ENCODE measurements at places on chromosomes 2 and 18.

DNA sequence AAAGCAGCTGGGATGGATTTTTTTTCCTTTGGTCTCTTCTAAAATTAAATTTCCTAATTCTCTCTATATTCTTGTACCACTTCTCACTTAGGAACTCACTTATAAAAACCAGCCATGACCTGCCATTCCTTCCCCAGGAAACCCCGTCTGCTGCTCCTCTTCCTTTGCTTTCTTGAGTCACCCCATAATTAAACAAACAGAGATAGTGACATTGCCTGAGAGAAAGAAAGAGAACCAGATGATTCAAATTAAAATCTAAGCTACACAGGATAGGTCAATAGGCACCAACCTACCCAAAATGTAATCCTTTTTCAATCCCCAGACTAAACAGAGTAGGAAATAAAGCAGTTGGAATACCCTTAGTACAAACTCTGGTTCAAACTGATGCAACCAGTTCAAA is 9.7 kb downstream of the STK39 start:
- DNase-seq, result no peak

- DNase-seq, result peak; percentile 31
These were observed 37.6 kb upstream of the SPAG16 start for GRCh38 chr2:213246497-213247281.

DNA sequence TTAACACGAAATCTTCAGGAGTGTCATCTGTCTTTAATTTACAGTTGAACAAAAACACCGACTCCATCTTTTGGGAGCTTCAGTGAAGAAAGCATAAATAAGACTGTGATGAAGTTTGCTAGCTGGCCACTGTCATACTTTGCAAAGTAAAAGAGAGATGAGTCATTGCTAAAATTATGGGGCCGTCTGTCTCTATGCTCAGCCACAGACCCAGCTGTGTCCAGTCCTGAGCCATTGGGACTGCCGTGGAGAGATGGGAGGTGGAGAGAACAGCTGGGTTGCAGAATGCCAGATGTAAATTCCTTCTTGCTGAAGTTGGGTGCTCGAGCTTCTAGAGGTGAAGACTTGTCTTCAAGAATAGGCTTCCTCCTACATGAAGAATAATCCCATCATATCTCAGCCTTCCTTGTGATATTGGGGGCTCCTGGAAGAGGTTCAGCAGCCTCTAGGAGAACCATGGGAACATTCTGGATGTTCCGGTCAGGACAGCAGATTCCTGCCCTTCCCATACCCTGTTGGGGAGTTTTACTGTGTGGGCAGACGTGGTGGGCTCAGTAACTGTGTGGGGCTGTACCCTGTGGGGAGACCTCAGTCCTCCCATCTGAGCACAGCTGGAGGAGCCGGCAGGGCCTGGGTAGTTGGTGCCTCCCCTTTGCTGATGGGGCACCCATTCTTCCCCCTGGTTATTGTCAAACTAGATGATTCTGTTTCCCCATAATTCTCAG is 71.1 kb downstream of the LDLRAD4 start:
- no peak for DNase-seq

- DNase-seq, result no peak
These were observed 81.9 kb upstream of the MBOAT2 start for GRCh38 chr2:9085353-9085752.

DNA sequence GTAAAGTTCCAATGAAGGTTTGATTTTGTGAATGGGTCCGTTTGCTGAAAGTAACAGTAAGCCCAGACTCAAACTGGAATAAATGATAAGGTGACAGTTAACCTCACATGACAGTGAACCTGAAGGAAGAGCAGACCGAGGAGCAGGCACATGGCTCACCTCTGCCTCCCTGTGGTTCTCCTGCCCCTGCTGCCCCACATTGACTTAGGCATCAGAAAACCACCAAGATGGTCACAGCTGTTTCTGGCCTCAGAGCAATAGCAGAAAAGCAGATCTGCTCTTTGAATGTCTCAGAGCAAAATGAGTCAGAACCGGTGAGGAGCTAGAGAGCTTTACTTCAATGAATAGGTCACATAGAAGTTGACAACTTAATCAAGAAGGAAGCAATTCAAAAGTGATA is 487.6 kb downstream of the METTL4 start:
- peak; percentile 9 for DNase-seq

Data from KBM-7 (cell line).